Sigmoid colon (tissue), 7 donors: ENCODE measurements at places on chromosomes 6 and 20. TPM values are rescaled to one million over a fixed set of nuclear protein-coding genes. Genes with fewer than 3 reads are reported as not detected.

Gene KIF25
- not detected for total RNA-seq

Gene TREML4
- total RNA-seq: not detected

Gene MYL9
- 2,082 TPM for total RNA-seq

Gene ETV7
- total RNA-seq: 0.55 TPM

Gene GPANK1
- total RNA-seq: 29.5 TPM

Gene TFAP2C
- total RNA-seq: 5.3 TPM

Gene CGA
- not detected for total RNA-seq

Gene CCN5
- 15.0 TPM for total RNA-seq

Gene BANF2
- not detected for total RNA-seq

Gene ELOVL2
- total RNA-seq: 0.16 TPM

Gene HLA-DPA1
- total RNA-seq: 64.3 TPM

DNA sequence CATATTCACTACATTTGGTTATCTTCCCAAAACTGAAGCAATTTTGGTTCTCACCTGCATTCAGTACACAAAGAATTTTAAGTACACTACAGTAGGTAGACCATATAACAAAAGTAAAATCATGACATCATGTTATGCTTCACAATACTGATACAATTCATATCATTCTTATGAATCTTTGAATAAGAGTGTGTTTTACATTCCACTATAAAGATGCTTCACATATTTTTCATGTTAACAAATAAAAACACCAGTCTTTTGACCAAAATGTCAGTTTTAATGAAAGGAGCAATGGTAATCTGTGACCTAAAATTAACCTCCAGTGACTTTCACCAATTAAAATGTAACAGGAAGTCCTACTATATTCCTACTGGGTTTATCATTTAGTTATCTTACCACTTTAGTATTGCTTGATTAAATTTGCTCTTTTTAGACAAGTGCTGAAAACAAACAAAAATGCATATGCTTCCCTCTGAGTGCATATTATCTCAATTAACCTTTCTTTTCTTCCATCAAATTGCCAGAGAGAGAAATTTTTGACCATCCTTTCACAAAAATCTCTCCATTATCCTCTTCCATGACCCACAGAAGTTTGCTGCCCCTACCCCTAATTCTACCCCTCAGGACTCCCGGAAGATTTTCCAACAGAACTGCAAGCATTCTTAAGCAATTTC lies 49.3 kb downstream of the PHIP start:
- DNase-seq: no peak
- H3K36me3 ChIP-seq: no peaks in the 10 kb centered on the region
- H3K27ac ChIP-seq: no peak overlapping the region
- no peak overlapping the region for H3K4me3 ChIP-seq

- H3K4me3 ChIP-seq: no peak overlapping the region
- no peaks in the 10 kb centered on the region for H3K36me3 ChIP-seq
- DNase-seq: no peak
- H3K27ac ChIP-seq: no peak overlapping the region
- H3K4me1 ChIP-seq: peaks cover 15% of the 10 kb centered on the region
- no peaks in the 10 kb centered on the region for H3K27me3 ChIP-seq
Measured at GRCh38 chr6:12241493-12242175, 48.5 kb upstream of the EDN1 start.

GRCh38 chr6:16723826-16724225 lies 37.4 kb downstream of the ATXN1 start:
- no peaks in the 10 kb centered on the region for H3K27me3 ChIP-seq
- peak overlapping the region; percentile 72 for H3K27ac ChIP-seq
- H3K4me3 ChIP-seq: no peak overlapping the region
- peaks cover 78% of the 10 kb centered on the region for H3K4me1 ChIP-seq

DNA sequence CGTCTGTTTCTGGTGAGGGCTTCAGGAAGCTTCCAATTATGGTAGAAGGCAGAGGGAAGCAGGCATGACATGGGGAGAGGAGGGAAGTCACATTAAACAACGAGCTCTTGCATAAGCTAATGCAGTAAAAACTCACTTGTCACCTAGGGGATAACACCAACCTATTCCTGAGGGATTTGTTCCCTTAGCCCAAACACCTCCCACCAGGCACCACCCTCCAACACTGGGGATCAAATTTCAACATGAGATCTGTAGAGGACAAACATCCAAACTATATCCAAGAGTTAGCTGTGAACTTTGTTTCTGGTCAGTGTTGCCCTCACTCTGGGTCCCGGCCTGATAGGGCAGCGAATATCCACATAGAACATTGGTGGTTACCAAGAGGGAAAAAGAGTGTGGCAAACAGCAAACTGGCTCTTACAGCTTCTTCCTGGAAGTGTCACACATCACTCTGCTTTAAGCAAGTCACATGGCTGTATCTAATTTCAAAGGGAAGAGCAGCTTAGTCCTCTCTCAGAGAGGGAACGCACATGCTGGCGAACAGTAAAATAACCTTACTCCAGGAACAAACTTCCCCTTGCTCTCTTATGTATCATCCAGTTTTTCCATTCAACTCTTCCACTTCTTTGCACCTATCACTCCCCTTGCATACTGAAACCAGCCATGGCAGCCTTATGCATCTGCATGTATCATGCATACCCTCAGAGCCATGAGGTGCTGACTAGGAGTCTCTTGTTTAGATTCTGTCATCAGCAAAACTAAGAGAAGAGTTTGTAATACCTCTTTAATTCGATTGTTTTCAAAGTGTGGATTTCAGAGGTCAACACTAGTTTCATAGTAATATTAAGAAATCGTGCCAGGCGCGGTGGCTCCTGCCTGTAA lies 4.8 kb upstream of the MOCS1 start:
- no peak overlapping the region for H3K27ac ChIP-seq
- DNase-seq: no peak
- peaks cover 7% of the 10 kb centered on the region for H3K4me1 ChIP-seq
- no peaks in the 10 kb centered on the region for H3K27me3 ChIP-seq
- no peak overlapping the region for H3K4me3 ChIP-seq

- no peak overlapping the region for H3K27ac ChIP-seq
- DNase-seq: no peak
- no peaks in the 10 kb centered on the region for H3K4me1 ChIP-seq
- H3K4me3 ChIP-seq: no peak overlapping the region
- no peaks in the 10 kb centered on the region for H3K27me3 ChIP-seq
Measured at GRCh38 chr6:1745814-1746213, 136.1 kb downstream of the FOXC1 start.

GRCh38 chr6:137880746-137881521 lies 13.9 kb downstream of the TNFAIP3 start:
- peaks cover 57% of the 10 kb centered on the region for H3K36me3 ChIP-seq
- peak; percentile 61 for DNase-seq
- no peaks in the 10 kb centered on the region for H3K27me3 ChIP-seq

- no peak overlapping the region for H3K4me3 ChIP-seq
- no peaks in the 10 kb centered on the region for H3K27me3 ChIP-seq
- H3K4me1 ChIP-seq: no peaks in the 10 kb centered on the region
- DNase-seq: no peak
- no peak overlapping the region for H3K27ac ChIP-seq
- no peaks in the 10 kb centered on the region for H3K36me3 ChIP-seq
Measured at GRCh38 chr6:45411959-45412358, 34.2 kb upstream of the SUPT3H start.

- no peaks in the 10 kb centered on the region for H3K27me3 ChIP-seq
- H3K4me1 ChIP-seq: peaks cover 59% of the 10 kb centered on the region
- no peak for DNase-seq
Measured at GRCh38 chr6:151260205-151260604, 20.4 kb downstream of the AKAP12 start.

DNA sequence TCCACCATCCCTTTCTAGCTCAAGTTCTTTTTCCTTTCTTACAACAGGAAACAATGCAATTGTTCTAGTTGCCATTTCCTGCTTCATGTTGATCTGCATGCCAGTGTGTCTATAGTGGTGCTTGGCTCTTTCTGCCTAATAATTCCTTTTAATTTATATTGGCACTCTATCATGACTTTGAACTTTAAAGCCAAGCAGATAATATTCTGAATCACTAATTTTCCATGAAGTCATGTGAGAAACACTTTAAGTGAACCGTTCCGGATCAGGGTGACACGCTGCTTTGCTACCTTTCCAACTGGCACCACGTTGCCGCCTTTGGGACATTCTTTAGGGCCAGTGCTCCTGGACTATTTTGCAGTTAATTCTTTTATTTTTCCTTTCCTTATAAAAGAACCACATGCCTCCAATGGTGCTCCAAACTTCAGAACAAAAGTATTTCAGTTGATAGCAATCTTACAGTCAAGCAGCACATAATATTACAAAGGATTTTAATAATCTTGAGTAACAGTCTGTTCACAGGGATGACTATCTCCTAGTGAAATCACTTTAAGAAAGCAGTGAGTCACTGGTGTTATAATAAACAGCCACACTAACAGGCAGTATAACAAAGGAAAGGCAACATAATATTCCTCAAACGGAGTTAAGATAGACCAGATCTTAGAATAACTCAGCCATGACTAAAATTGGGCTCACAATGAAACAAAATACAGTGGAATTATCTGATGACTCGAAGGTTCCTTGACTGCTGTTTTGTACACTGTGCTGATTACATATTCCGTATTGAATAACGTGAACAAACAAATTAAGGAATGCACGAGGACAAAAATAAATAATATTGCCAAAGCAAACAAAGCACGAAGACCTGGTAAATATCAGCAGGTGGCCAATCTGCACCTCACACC lies 19.0 kb upstream of the BLOC1S5 start:
- peak overlapping the region; percentile 14 for H3K27ac ChIP-seq
- H3K27me3 ChIP-seq: no peaks in the 10 kb centered on the region
- peaks cover 13% of the 10 kb centered on the region for H3K4me1 ChIP-seq
- no peaks in the 10 kb centered on the region for H3K36me3 ChIP-seq

DNA sequence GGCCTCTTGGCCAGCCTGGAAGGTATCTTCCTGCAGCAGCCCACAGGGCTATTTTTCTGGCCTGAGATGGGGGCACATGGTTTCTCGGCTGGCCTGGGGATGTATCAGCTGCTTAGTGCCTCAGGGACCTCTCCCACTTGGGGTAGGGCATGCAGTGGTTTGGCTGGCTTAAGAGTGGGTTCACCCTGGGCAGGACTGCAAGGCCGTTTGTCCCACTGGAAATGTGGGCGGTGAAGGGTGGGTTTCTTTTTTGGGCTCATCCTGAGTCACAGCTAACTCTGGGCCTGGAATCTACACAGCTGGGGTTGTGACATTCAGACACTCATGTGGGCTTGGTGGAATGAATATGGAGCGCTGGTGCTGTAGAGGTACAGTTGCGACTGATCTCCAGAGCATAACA lies 62.0 kb downstream of the CDH26 start:
- no peaks in the 10 kb centered on the region for H3K36me3 ChIP-seq
- no peaks in the 10 kb centered on the region for H3K4me1 ChIP-seq
- H3K27ac ChIP-seq: no peak overlapping the region
- H3K4me3 ChIP-seq: no peak overlapping the region
- no peak for DNase-seq

- no peak overlapping the region for H3K4me3 ChIP-seq
- no peaks in the 10 kb centered on the region for H3K27me3 ChIP-seq
- no peak overlapping the region for H3K27ac ChIP-seq
- no peak for DNase-seq
- H3K36me3 ChIP-seq: no peaks in the 10 kb centered on the region
Measured at GRCh38 chr6:86715676-86716075, 221.7 kb upstream of the HTR1E start.

DNA sequence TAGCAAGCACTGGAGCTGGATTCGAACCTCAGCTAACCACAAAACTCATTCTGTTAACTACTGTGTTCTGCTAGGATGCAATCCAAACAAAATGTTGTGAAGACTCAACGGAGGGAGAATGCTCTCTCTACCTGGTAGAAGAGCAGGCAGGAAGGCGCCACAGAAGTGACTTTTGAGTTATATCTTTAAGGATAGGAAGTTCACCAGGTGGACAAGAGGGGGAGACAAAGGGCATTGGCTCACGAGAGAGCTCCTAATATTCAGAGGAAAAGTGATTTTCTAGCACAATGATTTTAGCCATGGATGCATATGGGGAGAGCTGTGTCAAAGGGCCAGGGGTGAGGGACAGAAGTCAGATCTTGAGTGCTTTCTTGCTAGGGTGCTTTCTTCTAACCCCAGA lies 108.4 kb upstream of the MAFB start:
- H3K4me3 ChIP-seq: no peak overlapping the region
- no peaks in the 10 kb centered on the region for H3K36me3 ChIP-seq
- DNase-seq: no peak
- no peaks in the 10 kb centered on the region for H3K27me3 ChIP-seq
- no peaks in the 10 kb centered on the region for H3K4me1 ChIP-seq

DNA sequence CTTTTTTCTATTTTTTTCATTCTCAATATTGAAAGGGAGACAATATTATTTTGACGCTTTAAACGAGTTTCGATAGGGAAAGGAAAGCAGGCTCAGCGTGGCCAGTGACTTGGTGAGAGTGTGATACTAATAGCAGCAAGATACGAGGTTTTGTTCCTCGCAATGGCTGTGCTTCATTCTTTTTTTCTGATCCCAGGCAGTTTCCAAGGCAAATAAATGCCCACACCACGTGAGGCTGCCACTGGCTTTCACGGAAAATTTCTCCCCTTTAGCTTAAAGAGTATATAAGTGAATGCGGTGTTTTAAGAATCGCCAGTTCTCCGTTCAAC lies 196.4 kb upstream of the ZNF184 start:
- no peaks in the 10 kb centered on the region for H3K36me3 ChIP-seq
- no peak overlapping the region for H3K27ac ChIP-seq
- no peaks in the 10 kb centered on the region for H3K4me1 ChIP-seq
- no peak for DNase-seq

DNA sequence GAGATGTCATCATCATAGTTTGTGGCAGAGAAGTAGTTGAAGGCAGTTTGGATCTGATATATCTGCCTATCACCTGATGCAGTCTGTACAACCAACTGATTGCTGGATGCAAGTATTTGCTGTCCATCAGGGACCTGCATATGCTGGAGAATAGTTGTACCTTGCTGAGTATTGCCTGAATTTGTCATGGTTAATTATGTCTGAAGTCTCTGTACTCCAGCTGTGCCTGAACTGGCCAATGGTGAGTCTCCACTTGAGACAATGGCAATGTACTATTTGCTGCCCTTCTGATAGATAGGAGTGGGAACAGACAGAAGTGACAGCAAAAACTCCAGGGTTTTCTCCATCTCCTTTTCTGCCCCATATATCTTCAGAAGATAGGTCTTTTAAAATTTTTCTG lies 531.5 kb downstream of the EPHA7 start:
- H3K4me1 ChIP-seq: no peaks in the 10 kb centered on the region
- no peaks in the 10 kb centered on the region for H3K27me3 ChIP-seq
- no peak for DNase-seq

- H3K4me3 ChIP-seq: no peak overlapping the region
- no peaks in the 10 kb centered on the region for H3K27me3 ChIP-seq
- DNase-seq: no peak
- no peak overlapping the region for H3K27ac ChIP-seq
Measured at GRCh38 chr6:131172222-131172621, 37.0 kb downstream of the AKAP7 start.

DNA sequence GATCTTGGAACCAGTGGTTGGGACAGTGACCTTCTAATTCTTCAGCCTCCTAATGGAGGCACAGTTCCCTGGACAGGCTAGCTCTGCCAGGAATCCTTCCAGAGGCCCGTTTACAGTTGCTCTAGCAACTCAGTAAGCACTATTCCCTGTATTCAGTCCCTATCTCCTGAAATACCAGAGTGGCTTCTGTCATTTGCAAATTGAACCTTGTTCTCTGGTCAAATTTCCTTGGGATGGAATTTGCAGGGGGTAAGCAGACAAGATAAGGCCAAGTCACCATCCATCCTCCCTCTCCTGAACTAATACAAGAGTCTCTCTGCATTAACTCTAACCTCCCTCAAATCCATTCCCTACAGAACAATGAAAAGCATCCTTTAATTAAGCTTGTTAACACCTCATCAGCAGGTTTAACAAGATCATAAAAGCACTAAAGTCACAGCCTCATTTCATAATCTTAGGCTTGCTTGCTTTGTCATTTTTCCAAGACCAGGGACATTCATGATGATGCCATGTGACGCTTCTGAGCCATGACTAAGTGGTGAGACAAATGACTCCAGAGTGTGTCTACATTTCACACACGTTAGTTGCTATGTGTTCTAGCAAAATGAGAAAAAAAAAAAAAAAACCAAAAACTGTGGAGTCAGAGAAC lies 37.1 kb downstream of the SLC22A23 start:
- no peaks in the 10 kb centered on the region for H3K36me3 ChIP-seq
- H3K27ac ChIP-seq: no peak overlapping the region
- no peaks in the 10 kb centered on the region for H3K27me3 ChIP-seq
